ENCODE measurements at places on chromosomes 3 and 15.

DNA sequence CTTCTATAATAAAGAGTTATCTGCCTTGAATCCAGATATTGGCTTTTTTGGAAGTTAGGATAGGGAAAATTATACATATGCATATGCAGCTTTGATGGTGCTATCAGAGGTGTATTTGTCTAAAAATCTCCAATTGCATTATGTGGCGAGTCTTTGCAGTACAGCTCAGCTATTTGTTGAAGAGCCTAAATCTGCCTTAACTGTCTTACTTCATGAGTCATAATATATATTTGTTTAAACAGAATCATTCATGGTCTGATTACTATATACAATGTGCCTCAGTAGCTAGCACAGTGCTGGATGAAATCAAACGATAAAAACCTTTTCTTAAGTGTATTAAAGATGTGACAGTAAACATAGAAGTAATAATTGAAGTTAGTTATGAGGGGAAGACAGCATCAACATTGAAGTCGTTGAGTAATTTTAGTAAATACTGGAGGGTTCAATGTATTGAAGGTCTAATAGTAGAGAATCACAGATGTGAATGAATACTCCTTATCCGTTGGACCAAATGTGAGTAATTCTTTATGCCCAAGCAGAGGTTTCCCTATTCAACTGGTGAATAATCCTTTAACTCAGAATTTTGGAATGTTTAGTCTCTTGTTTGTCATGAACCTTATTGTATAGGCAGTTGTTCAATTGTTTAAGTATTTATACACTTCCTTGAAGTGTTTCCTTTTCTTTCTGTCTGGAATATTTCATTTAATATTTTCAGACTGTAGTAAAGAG lies 74.8 kb upstream of the NAALADL2 start:
- DNase-seq, result no peak

GRCh38 chr15:38701149-38701548 lies 136.5 kb upstream of the RASGRP1 start:
- no peak for DNase-seq

DNA sequence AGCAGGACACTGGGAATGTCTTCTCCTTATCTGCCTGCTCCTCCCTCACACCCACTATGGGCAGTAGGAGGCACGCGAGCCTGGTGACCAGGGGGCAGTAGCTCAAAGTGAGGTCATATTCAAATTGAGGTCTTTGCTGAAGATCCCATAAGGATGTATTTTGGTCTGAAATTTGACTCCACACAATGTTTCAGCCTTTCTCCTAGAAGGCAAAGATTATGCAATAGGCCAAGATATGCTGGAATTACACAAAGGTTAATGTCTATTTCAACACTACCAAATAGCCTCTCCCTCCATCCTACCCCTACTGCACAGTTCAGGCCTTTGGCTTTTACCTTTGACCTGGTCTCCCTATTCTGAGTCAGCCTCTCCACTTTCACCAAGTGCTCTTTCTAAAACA lies 203.0 kb downstream of the TIGIT start:
- DNase-seq, result no peak

GRCh38 chr3:184682671-184683070 lies 29.2 kb downstream of the MAGEF1 start:
- DNase-seq, result no peak

- no peak for DNase-seq
Measured at GRCh38 chr3:160637086-160637485, 39.9 kb upstream of the ARL14 start.

- no peak for DNase-seq
Measured at GRCh38 chr15:29089731-29090616, 179.6 kb downstream of the NSMCE3 start.

DNA sequence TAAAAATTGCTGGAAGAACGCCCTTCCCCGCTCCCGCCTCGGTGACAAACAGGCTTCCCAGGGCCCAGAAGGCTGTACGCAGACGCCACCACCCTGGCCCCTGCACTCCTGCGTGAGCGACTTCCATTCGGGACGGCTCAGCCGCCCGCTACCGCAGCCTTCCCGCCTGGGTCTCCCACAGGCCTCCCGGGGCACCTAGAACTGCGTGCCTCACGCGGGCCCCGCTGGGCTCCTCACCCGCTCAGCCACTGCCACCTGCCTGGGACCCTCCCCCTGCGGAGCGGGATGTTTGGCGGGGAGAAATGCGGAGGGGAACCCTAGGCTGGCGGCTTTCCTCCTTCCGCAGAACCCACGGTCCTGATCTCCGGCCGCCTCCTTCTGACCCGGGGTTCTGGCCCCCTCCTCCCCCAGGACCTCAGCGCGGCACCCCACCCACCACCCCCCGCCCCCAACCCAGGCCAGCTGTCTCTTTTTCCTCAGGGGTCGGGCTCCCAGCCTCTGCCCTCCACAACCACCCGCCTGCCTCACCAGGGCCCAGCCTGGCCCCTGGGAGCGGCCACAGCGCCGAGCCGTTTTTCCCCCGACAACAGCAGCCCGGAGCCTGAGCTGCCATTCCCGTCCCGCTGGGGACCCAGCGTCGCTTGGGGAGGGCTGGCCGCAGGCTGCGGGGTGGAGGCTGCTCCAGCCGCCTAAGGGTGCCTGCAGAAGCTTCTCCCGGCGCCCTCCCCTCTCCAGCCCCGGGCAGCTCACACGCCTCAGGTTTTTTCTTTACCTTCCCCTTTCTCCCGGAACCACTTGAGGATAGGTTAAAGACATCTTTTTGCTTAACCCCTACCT lies 27.6 kb upstream of the RAB7A start:
- peak; percentile 70 for DNase-seq

- DNase-seq, result no peak
Measured at GRCh38 chr3:83934192-83935021, 1024.4 kb upstream of the CADM2 start.

- DNase-seq, result no peak
Measured at GRCh38 chr3:139797724-139798343, 120.1 kb upstream of the NMNAT3 start.

GRCh38 chr3:121481106-121481880 lies 64.5 kb downstream of the POLQ start:
- DNase-seq, result no peak

DNA sequence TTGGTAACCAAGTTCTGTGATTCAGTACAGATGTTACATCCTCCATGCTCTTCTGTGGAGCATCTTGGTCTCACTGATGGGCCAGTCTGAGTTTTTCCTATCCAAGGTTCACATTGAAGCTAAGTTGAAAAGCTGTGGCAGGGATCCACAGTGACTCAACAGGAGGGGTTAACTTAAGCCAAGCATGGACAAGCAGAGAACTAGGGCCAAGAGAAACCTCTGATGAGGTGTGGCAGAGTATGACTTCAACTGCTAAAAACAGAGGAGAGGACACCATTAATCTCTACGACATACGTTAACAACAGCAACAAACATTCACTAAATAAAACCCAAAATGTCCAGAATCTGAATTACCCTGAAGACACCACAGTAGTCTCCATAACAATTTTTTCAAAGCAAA lies 268.1 kb upstream of the UBE2E2 start:
- no peak for DNase-seq

GRCh38 chr15:25721605-25721955 lies 141.5 kb downstream of the ATP10A start:
- no peak for DNase-seq

Data from suprapubic skin (tissue), 4 donors.